Mesothelial cell of epicardium (in vitro differentiated cells): ENCODE measurements at places on chromosomes 4 and X.

GRCh38 chr4:4721636-4722035 is 137.8 kb upstream of the MSX1 start:
- no peak for DNase-seq

- DNase-seq: no peak
Observed at GRCh38 chrX:10360116-10360515, 203.3 kb downstream of the CLCN4 start.

DNA sequence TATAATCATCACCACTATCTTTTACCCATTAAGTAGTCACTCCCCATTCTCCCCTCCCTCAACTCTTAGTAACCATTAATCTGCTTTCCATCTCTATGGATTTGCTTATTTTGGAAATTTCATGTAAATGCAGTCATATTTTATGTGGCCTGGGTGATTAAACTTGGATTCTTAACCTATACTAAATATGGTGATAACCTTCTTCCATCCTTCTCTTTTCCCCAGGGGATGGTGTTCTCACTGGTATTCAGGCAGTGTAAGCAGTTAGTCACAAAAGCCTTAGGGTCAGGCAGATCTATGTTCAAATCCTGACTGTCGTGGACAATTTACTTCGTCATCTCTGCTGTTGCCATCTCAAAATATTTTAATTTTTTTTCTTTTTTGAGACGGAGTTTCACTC is 29.6 kb downstream of the RAB40AL start:
- no peak for DNase-seq

GRCh38 chrX:150610043-150610442 is 41.6 kb downstream of the MTM1 start:
- DNase-seq: no peak

DNA sequence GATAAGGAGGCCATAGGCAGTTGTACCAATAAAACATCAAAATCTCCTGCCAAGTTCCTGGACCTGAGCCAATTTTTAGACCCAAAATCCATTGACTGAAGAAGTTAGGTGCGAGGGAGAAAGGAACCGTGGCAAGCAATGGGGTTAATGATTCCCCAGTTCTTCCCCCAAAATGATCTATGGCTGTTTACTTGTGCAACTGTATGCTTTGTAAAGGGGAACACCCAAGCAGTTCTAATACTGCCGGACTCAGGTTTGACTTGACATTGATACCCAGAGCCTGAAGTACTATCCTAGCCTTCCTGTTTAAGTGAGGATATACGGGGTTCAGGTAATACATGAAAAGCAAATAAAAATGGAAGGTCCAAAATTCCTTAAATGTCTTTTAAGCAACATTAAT is 6.7 kb upstream of the EIF4E start:
- DNase-seq: no peak

- DNase-seq: no peak
Observed at GRCh38 chr4:7297374-7297773, 105.0 kb downstream of the SORCS2 start.

- no peak for DNase-seq
Observed at GRCh38 chrX:24014388-24015018, 12.5 kb downstream of the KLHL15 start.

GRCh38 chr4:26736621-26737020 is 124.0 kb upstream of the STIM2 start:
- no peak for DNase-seq

- no peak for DNase-seq
Observed at GRCh38 chrX:12971282-12972003, 3.5 kb upstream of the TMSB4X start.

GRCh38 chr4:38046727-38047489 is 86.7 kb downstream of the PTTG2 start:
- DNase-seq: no peak

DNA sequence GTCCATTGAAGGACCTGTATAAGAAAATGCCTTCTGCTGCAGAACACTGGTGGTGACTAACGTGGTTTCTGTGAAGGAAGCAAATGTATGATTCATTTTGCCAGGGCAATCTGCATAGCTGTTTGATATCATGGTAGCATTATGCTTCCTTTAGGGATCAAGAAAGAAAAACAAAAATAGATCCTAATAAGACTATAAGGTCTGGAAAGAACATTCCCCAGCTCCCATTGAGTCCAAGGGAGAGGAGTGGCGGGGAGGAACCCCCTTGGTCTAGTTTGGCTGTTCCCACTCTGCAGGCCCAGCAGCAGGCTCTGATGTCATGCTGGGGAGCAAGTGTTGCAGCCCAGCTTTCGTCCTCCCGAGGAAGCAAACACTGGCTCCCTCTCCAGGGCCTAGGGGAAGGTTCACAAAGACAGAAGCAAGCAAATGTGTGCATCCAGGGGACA is 154.5 kb upstream of the GALNT7 start:
- DNase-seq: no peak

DNA sequence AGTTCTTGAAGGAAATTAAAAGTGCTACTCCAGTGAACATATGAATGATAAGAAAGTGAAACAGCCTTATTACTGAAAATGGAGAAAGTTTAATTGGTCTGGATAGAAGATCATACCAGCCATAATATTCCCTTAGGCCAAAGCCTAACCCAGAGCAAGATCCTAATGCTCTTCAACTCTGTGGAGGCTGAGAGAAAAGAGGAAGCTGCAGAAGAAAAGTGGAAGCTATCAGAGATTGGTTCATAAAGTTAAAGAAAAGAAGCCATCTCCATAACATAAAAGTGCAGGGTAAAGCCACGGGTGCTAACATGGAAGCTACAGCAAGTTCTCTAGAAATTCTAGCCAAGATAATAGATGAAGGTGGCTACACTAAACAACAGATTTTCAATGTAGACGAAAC is 85.5 kb upstream of the ATOH1 start:
- no peak for DNase-seq

DNA sequence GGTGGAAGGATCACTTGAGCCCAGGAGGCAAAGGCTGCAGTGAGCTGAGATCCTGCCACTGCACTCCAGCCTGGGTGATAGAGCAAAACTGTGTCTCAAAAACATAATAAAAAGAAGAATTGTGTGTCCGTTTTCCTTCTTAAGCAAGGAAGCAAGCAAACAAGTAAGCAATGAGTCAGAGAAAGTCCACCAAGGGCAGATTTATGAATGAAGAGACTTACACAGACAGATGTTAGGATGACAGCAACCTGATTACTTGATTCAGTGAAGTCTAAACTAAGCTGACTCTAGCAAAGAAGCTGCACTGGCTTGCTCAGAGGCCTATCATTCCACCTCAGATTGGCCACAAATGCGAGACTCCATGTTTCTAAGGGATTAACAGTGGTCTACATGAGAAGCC is 34.1 kb upstream of the SCML1 start:
- no peak for DNase-seq

DNA sequence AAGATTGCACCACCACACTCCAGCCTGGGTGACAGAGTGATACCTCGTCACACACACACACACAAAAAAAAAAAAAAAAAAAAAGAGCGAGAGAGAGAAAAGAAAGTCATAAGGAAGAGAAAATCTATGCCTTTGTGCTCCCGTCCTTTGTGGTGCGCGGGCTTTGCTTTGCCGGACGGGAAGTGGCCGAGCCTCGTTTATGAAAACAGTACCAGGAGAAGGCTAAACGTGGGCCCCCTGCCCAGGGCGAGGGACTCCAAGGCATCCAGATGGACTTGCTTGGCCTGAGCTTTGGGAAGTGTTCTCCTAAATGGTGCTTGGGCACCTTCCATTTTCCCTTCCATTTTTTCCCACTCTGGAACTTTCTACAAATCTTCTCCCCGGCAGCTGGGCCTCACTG is 109.3 kb upstream of the LRPAP1 start:
- no peak for DNase-seq

GRCh38 chr4:152500800-152501434 is 35.0 kb downstream of the FBXW7 start:
- no peak for DNase-seq

GRCh38 chrX:103417933-103418332 is 41.6 kb downstream of the BEX3 start:
- DNase-seq: no peak

- DNase-seq: no peak
Observed at GRCh38 chr4:164116286-164116685, 621.8 kb downstream of the TMA16 start.

- no peak for DNase-seq
Observed at GRCh38 chr4:34039766-34040165, 2204.5 kb downstream of the ARAP2 start.

- no peak for DNase-seq
Observed at GRCh38 chrX:39560271-39560670, 537.5 kb downstream of the BCOR start.

- no peak for DNase-seq
Observed at GRCh38 chr4:117900832-117901231, 133.5 kb upstream of the NDST3 start.

- no peak for DNase-seq
Observed at GRCh38 chrX:3177851-3178250, 136.6 kb downstream of the ARSF start.

DNA sequence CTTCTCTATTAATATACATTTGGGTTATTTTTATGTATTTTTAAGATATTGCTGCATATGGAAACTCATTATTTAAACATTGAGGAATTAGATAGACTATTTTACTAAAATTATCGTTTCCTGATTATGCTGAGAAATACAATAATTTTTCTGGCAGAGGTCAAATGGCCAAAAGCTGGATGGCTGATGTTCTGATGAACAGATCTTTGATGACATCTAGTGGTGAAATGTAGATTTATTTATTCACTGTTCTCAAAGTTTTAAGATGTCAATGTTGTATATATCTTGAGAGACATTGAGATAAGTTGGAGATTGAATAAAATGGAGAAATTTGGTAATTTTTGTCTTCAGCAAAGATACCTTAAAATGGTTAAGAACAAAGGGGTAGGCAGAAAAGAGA is 96.2 kb downstream of the UGT8 start:
- DNase-seq: no peak

DNA sequence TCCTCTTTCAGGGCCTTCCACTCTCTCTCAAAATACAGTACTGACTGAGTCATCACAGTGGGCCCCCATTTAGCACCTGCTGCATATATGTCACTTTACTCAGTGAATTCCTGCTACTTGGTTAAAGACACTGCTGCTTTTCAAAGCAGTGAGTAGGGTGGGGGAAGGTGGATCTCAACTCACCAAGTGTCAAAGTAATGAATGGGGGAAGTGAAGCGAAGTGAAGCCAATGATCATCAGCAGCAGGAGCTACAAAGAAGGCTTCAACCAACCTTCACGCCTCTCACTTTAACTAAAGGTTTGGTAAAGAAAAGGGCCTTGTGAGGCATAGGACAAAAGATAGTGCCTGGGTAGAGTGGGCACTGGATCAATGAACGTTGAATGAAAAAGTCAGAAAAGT is 424.1 kb downstream of the SMARCA1 start:
- no peak for DNase-seq

- DNase-seq: no peak
Observed at GRCh38 chr4:56185901-56186300, 201.4 kb downstream of the AASDH start.

- no peak for DNase-seq
Observed at GRCh38 chr4:158282252-158282651, 72.0 kb downstream of the TMEM144 start.

DNA sequence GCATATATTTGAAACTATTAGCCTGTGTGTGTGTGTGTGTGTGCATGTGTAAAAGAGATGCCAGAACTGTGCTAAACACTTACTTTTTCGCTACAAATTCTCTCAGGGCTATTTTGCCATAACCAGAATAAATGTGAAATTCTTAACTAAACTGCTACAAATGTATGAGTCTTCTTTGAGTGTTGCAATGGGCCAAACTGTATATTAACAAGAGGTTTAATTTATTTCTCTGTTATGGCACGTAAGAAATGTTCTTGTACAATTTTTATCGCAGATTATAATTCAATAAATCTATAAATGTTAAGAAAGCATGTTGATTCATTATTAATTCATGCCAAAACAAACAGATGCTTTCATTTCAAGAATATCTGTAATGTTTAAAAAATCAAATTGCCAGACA is 454.5 kb upstream of the PCDH7 start:
- no peak for DNase-seq

- DNase-seq: no peak
Observed at GRCh38 chr4:144557404-144557803, 88.6 kb upstream of the HHIP start.

DNA sequence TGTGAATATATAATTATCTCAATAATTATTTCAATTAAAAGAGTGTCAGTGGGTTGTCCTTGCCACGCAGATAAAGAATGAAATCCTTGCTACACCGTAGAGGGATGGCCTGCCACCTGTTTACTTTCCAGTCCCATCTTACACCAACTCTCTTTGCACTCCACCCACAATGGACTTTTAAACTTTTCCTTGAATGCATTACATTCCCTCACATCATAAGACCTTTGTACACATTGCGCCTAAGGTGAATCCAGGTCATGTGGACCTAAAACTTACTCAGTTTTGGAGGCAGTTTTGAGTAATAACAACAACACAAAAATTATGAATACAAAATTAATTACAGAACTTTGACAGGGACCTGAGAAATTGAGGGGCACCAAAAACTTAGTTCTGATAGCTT is 78.7 kb upstream of the PDE5A start:
- DNase-seq: no peak

DNA sequence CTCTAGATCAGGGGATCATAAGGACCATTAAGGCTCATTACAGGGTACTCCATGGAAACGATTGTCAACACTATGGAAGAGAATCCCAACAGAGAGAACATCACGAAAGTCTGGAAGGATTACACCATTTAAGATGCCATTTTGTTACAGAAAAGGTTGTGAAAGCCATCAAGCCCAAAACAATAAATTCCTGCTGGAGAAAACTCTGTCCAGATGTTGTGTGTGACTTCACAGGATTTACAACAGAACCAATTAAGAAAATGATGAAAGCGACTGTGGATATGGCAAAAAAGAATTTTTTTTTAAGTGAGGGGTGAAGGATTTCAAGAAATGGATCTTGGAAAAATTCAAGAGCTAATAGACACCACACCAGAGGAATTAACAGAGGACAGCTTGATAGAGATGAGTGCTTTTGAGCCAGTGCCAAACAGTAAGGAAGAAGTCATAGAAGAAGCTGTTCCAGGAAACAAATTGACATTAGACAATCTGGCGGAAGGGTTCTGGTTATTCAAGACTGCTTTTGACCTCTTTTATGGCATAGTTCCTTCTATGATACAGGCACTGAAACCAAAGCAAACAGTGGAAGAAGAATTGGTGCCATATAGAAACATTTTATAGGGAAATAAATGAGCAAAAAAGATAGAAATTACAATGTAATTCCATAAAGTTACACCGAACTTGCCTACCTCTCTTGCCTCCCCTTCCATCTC is 17.3 kb upstream of the LSM6 start:
- DNase-seq: no peak
